ENCODE measurements at places on chromosomes 6 and 20. TPM values are rescaled to one million over a fixed set of nuclear protein-coding genes. Genes with fewer than 3 reads are reported as not detected.

CBLN4 gene
- not detected for total RNA-seq

KHDRBS2 gene
- not detected for total RNA-seq

SASH1 gene
- 9.4 TPM for total RNA-seq

TAAR5 gene
- total RNA-seq: not detected

TUBB2B gene
- 10.8 TPM for total RNA-seq

SAMD3 gene
- total RNA-seq: not detected

Measured in tracheal epithelial cell (primary cell).